ENCODE measurements at places on chromosomes 5 and 9.

DNA sequence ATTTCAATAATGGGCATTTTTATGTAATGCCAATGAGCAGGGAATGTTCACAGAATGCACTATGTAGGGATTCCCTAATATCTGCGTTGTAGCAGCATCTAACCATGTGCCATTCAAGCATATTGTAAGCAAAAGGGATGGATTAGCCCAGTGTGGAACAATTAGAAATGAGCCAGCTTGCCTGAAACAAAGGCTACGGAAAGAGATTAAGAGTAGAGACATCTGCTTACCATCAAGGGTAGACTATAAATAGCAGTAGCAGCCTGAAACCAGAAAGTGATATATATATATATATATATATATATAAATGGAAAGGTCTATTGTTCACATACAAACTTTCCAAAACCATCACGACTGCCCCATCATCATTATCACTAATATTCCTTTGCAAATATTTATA is 31.9 kb upstream of the CEP120 start:
- DNase-seq, result no peak

DNA sequence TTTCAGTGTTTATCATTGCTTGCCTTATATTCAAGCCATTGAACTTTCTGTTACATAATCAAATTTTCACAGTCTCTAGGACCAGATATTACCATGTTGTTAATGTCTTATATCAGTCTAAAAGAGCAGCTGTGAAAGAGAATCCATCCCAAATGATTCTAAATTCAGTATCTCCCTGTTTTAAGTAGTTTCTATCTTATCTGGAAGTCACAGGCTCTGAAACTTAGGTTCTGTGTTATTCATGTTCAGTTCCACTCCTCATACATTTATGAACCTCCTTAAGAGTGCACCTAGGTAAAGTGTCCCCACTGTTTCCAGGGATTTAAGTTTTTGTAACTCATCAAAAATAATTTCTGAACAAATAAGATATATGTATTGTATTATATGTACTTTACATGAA is 9.7 kb downstream of the LYRM7 start:
- no peak for DNase-seq

- no peak for DNase-seq
These were observed 443.5 kb downstream of the PLK2 start for GRCh38 chr5:58016358-58016757.

DNA sequence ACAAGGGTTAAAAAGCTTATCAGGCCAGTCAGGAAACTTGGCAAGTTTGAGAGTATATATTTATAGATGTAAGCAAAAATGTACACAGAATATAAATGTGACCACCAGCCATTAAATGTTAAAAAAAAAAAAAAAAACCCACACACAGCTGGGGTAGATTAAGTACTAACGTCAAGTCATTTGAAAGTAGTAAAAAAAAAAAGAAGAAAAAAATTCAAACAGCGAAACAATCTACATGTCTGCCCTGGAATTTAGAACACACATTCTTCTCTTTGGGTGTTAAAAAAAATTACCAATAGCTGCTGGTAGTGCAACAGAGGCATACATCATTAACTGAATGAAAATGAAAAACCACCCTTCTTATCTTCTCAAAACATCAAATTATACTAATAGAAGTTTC is 269.7 kb downstream of the MLLT3 start:
- DNase-seq, result no peak

DNA sequence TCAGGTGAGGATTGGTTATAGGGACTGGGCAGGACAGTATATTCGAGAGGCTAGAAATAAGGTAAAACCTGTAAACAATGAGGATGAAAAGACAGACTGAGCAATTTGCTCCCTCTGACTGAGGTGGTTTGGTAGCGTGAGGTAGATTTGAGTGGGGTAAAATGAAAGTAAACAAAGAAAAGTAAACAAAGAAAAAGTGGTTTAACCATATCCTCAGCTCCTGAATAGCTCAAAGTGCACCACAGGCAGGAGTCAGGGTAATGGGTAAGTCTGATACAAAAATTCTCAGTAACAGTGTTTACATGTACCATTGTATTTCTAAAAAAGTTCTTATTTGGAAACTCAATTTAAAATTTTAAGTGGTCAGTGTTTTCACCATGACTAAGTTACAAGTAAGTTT is 203.1 kb upstream of the ARRDC3 start:
- DNase-seq, result no peak

DNA sequence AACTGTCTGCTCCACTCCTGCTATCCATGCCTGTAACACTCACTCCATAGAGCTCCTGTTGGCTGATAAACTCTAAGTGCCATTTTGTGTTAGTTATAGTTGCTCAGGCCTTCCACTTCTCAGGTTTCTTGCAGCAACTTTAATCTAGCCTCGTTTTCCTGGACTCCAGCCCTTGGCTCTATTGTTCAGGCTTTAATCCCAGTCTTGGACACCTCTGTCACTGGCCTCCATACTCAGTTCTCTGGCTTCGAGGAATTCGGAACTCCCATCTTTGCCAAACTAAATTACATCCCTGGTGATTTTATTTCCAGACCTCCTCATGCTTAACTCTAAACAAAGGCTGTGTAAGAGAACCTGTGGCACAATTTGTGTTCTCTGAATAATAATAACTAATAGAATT is 39.8 kb downstream of the EMB start:
- no peak for DNase-seq

GRCh38 chr9:109568568-109569210 is 70.6 kb upstream of the PTPN3 start:
- DNase-seq, result no peak

GRCh38 chr5:5291357-5291756 is 131.1 kb upstream of the ICE1 start:
- no peak for DNase-seq

DNA sequence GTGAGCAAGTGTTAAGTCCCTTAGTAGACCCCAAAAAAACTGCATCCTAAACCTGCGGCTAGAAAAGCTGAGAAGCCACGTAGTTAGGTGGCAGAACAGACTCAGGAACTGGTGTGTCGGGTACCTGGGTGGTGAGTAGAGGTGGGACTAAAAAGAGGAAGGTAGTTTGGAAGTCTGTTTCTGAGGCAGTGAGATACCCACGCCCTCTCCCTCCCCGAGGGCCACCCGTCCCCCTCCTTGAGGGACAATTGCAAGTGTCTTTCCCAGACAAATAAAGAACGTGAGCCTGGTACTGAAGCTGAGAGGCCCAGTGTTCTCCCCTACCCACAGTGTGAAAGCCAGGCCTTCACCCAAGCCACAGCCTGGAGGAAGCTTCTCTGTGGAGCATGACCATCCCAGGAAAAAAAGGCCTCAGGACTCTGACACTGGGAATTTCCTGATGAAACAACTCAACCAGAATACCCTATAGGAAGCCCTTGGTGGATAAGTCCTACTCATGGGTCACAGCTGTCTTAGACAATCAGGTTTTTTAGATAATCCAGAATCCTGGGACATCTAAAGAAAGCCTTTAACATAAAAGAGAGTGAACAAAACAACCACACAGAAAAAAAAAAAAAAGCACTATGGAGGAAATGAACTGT is 7.0 kb upstream of the CD74 start:
- no peak for DNase-seq

DNA sequence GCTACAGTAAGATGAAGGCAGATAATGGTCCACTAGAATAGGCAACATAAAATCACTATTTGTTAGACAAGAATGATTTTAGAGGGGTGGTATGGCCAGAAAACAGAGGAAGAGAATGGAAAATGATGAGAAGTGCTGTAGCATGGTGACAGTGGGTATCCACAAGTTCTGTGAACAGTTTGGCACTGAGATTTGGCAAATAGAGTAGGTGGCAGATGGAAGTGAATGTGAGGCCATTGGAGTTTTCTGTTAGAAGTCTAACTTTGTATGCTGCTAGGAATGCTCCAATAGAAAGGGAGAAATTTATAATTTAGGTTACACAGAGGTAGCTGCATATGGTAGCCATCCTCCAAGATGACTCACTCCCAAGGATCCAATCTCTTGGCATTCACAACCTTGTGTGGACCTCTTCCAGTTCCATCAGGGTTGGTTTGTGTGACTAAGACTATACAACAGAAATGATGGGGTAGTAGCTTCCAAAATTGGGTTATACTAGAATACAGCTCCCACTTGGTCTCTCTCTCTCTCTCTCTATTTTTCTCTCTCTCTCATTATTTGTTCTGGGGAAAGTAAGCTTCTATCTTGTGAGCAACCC is 646.9 kb upstream of the ZNF608 start:
- no peak for DNase-seq

DNA sequence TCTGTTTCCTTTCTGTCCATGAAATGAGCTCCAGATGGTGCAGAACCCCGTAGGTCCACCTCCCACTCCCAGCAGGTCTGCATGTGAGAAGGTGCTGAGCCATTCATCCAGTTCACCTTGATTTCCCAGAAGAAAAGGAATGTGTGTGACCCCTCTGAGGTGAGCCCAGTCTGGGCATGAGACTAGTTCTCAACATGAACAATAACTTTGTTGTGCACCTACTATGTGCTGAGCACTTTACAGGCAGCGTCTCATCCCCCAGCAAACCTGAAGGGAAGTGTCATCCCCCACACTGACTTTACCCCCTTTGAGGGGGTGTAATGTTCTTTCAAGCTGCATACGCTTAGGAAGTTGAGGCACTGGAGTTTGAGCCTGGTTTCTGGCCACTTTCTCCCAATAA is 61.4 kb downstream of the SMIM23 start:
- no peak for DNase-seq

All from activated naive CD4-positive, alpha-beta T cell treated with Interleukin-2 at 50 U/mL for 16 hours (primary cell).